ENCODE measurements at places on chromosomes 12 and 14.

- DNase-seq: no peak
Measured at GRCh38 chr12:94150240-94151121, 2.1 kb downstream of the PLXNC1 start.

GRCh38 chr14:81341370-81341769, 58.8 kb downstream of the STON2 start:
- no peak for DNase-seq

- no peak for DNase-seq
Measured at GRCh38 chr12:49482095-49483051, 56.5 kb upstream of the KCNH3 start.

DNA sequence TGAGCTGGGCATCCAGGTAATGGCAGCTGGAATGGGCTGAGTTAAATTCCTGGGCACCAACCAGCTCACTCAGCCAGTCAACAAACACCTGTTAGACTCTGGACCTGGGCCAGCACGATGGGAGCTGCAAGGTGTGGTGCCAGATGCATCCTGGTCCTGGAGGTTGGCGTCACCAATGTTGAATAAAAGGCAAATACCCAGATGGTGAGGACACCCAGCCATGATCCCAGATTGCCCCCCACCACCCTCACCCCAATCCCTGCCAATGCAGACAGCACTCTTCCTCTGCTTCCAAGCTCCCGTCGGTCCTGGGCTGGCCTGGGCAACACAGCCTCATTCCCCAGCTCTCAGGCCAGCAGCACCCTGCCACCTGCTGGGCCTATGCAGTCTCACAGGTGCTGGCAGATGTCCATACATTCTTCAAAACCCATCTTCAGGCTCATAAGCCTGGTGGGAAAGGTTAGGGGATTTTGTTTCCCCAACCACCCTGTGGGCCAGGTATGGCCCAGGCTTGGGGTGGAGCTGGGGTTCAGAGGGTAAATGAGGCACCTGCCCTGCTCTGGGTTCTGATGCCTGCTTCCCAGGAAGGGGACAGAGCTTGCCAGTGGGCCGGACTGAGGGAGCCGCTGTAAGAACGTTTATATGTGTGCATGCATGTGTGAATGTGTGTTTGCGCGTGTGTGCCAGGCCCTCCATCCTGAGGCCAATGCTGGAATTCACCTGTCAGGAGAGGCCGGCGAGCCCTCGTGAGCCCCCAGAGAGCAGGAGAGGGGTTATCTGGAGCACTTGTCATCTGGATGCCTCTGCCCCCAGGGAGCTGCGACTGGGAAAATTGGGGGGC, 58.0 kb downstream of the LGMN start:
- DNase-seq: no peak

DNA sequence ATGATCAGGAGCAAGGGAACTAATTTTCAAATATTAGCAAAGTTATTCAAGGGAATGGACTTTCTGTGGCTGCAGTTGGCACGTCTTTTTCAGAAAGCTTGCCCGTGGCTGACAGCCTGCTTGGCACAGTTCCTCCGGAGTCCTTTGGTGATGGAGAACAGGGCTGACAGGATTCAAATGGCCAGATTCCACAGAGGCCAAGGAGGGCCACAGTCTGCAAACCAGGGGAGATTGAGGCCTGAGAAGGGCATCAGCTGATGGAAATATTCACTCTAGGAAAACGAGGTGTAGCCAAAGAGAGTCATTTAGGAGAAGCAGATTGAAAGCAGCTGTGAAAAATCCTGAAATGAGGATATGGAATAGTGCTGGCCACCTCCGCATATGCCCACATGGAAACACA, 178.3 kb downstream of the EMP1 start:
- no peak for DNase-seq

DNA sequence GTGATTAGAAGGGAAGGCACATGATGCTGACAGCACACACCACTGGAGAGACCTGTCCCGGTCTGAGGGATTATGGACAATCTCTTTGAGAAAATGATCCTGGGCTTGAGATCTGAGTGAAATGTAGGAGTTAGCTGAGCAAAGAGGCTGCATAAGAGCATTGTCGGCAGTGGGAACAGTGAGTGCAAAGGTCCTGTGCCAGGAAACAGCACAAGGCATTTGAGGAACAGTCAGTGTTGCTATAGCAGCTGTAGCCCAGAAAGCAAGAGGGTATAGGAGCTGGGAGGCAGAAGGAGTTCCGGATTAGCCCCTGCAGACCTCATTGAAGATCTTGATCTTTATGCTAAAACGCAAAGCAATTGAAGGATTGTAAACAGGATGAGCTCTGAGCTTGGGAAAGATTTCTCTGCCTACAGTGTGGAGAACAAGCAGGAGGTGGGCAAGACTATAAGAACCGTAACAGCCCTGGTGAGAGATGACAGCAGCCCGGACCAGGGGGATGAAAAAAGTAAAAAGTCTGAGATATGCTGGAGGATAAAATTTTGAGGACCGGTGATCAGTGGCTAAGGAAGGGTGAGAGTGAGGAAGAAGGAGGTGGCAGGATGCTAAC, 28.5 kb downstream of the CFL2 start:
- no peak for DNase-seq

DNA sequence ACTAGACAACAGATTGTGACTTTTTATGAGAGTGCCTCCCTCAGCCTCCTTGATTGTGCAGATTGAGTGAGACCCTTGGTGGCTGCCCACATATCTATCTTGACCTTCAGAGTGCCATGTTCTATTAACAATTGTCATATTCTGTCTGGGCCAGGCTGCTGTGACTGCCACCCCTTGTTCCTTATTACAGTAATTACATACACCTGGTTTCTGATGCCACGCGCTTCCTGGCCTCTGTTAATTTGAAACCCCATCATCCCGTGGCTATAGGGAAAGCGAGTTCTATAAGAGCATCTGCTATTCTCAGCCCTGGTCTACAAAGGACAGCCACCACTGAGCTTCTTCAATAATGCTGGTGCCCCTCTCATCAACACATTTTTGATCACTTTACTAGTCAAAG, 228.7 kb downstream of the PCNX1 start:
- no peak for DNase-seq

GRCh38 chr12:53502331-53502730, 1.2 kb downstream of the TARBP2 start:
- peak; percentile 67 for DNase-seq

GRCh38 chr12:93638095-93638494, 39.1 kb upstream of the CRADD start:
- DNase-seq: no peak

GRCh38 chr14:95901054-95901453, 24.4 kb downstream of the TUNAR start:
- no peak for DNase-seq

- DNase-seq: no peak
Measured at GRCh38 chr12:31954925-31955858, 4.0 kb upstream of the RESF1 start.

- DNase-seq: no peak
Measured at GRCh38 chr14:90109858-90110257, 48.1 kb downstream of the KCNK13 start.

- no peak for DNase-seq
Measured at GRCh38 chr12:65493913-65494245, 215.4 kb downstream of the MSRB3 start.

DNA sequence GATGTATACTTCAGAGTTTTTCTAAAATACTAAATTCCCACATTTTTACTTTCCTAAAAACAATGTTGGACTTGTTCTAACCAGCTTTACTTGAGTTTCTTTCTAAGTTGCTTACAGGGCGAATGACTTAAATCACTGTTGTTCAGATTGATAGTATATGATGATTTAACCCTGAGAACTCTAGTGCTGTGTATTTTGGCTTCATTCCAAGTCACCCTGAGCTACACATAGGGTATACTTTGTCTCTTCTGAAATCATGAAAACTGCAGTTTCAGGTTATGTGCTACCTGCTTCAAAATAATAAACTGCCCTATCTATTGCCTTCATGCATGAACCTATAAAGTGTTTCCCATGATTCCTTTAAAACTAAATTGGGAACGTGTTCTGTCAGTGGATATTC, 162.5 kb upstream of the PDE3A start:
- no peak for DNase-seq

DNA sequence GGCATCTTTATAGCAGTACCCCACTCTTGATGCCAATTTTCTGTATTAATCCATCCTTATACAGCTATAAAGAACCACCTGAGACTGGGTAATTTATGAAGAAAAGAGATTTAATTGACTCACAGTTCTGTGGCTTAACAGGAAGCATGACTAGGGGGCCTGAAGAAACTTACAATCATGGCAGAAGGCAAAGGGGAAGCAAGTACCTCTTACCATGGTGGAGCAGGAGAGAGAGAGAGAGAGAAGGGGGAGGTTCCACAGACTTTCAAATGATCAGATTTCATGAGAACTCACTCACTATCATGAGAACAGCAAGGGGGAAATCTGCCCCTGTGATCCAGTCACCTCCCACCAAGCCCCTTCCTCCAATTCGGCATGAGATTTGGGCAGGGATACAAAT, 84.4 kb downstream of the SLC24A4 start:
- DNase-seq: no peak

DNA sequence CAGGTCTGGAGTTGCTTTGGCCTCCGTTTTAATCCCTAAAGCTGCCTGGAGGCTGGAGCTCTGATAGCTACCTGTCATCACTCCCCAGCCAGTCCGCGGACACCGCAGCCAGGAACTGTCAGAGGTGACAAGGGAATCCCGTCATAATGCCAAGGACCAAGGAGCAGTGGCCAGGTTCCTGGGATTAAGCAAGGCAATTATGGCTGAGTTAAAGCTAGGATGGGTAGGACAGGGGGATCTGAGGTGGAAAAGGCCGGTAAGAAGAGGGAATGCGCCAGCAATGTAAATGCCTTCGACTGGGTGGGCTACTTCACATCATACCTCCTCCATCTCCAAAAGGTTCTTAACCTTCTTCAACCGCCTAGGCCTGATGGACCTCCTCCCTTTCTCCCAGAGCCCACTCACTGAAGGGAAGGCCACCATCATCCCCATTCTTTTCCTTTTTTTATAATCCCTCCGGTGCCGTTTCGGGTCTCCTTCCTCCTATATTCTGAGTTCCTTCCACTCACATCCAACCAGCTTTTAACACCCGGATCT, 1.9 kb downstream of the PPP1R3E start:
- DNase-seq: peak; percentile 52

GRCh38 chr12:56723889-56724700, 1.0 kb downstream of the NACA start:
- peak; percentile 63 for DNase-seq

- no peak for DNase-seq
Measured at GRCh38 chr12:55741931-55742680, 816 bp upstream of the GDF11 start.

DNA sequence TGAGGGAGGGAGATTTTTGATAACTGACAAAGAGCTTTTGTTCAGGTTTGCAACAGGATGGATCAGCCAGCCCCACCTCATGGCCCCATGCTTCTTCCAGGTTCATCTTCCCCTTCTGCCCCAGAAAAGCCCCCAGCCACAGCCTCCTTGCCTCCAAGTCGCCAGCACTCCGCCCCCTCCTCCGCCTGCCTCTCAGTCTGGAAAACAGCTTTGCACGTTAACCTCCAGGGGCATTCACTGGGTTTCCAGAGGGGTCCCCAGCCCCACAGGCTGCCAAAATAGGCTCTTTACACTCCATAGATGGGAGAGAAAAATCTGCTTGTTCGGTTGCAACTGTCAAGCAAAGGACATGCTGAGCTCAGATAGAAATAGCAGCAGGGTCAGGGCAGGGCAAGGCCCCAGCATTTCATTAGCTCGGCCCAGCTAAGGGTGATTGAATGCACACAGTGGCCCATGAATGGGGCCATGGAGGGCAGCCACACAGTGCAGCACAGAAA, 253.6 kb downstream of the ZFP36L1 start:
- no peak for DNase-seq

DNA sequence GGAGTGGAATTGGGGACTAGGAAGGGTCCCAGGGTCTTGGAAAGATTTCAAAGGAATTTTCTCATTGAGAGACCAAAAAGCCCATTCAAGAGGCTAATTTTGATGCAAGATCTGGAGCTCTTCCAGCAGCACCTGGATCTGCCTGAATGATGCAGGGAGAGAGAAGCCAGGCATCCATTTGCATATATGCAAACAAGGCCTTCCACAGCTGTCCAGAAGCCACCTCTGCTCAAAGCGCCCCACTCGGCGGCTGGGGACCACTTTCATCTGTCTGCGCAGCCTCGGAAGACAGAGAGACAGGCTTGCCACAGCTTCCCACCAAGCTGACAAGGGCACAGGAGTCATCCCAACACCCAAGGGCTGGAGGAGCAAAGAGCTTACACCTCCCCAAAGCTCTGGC, 295.6 kb downstream of the DPF3 start:
- no peak for DNase-seq

GRCh38 chr12:7303230-7303629, 642 bp upstream of the ACSM4 start:
- DNase-seq: no peak

GRCh38 chr12:69068448-69068847, 135.5 kb upstream of the CPM start:
- no peak for DNase-seq

- DNase-seq: no peak
Measured at GRCh38 chr12:132030367-132031038, 80.8 kb downstream of the EP400 start.

DNA sequence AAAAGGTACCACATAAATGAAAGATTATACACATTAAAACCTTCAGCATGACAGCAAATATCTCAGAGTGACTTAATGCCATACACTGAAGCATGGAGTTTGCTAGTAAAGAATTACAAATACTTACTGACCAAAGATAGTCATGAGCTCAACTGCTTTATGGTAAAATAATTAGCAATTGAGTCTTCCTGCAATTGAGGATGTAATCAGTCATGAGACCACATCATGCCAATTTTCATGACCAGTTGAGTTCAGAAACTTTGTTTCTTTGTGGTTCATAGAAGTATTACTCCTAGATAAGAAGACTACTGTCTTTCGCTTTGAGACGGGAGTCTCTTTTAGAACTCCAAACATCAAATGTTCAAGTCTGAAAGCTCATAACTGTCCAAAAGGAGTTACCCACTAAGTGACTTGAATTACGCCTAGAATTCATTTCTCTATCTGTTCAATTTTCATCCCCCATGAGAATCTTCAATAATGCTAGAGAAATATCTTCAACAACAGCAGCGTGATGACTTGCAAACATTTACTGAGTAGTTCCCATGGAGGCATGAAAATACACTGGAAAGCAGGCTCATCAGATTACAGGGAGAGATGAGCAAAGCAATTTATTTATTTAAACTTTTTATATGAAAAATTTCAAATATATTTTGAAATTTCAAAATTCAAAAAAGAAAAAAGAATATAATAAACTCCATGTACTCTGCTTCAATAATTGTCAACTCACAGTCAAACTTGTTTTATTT, 120.0 kb downstream of the BTG1 start:
- DNase-seq: no peak

- no peak for DNase-seq
Measured at GRCh38 chr12:103912069-103912468, 18.1 kb upstream of the HSP90B1 start.
